ENCODE measurements at places on chromosomes 1 and 21. TPM values are rescaled to one million over a fixed set of nuclear protein-coding genes. Genes with fewer than 3 reads are reported as not detected.

Gene LHX4
- not detected for total RNA-seq

Gene AKR7A3
- total RNA-seq: 1.9 TPM

DNA sequence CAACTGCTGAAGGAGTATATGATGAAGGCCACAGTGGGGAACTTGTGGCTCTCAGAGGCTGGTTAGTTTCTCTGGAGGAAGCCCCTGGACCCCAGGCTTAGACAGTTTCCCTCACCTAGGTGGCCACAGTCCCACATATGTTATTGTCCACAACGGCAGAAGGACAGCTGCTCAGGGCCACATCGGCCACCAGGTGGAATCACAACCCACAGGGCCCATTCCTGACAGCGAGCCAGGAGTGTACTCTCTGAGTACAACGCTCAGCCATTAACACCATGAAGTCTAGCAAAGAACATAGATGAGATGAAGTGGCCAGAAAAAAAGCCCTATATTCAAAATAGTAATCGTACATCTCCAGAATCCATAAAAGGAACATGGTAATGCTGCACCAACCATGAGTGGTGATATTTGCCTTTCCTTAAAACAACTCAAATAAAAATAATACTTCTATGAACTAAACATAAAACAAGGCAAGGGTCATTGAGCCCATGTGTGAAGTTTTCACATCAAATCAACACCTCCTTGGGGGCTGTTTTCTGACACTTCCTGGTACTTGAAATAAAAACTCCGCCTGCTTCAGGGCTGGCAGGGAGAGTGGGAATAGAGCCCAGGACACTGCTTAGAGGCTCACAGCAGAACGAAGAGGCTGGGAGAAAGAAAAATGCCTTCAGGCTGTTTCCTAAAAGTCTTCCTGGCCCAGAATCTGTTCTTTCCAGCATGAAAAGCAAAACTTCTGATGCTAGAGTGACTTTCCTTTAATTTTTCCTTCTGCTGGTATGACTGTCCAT is 383.3 kb downstream of the HHAT start:
- H3K27ac ChIP-seq: no peak overlapping the region
- peak; percentile 16 for DNase-seq
- H3K27me3 ChIP-seq: no peaks in the 10 kb centered on the region

- no peaks in the 10 kb centered on the region for H3K4me1 ChIP-seq
- no peaks in the 10 kb centered on the region for H3K27me3 ChIP-seq
- H3K36me3 ChIP-seq: no peaks in the 10 kb centered on the region
- no peak for DNase-seq
- H3K27ac ChIP-seq: no peak overlapping the region
Measured at GRCh38 chr1:92583821-92584760, 97.4 kb upstream of the GFI1 start.

- DNase-seq: no peak
- H3K36me3 ChIP-seq: no peaks in the 10 kb centered on the region
- no peak overlapping the region for H3K27ac ChIP-seq
Measured at GRCh38 chr1:20682571-20683236, 21.5 kb upstream of the DDOST start.

GRCh38 chr1:3501856-3502640 is 47.6 kb downstream of the ARHGEF16 start:
- no peaks in the 10 kb centered on the region for H3K36me3 ChIP-seq
- H3K4me3 ChIP-seq: no peak overlapping the region
- H3K4me1 ChIP-seq: peaks cover 14% of the 10 kb centered on the region
- no peak overlapping the region for H3K27ac ChIP-seq
- H3K27me3 ChIP-seq: no peaks in the 10 kb centered on the region

GRCh38 chr1:210361665-210362064 is 33.0 kb downstream of the HHAT start:
- no peak for DNase-seq
- no peak overlapping the region for H3K27ac ChIP-seq
- peaks cover 27% of the 10 kb centered on the region for H3K4me1 ChIP-seq
- H3K27me3 ChIP-seq: no peaks in the 10 kb centered on the region
- no peaks in the 10 kb centered on the region for H3K36me3 ChIP-seq

GRCh38 chr21:33067043-33067442 is 2.9 kb upstream of the OLIG1 start:
- H3K4me1 ChIP-seq: peaks cover 7% of the 10 kb centered on the region
- H3K27ac ChIP-seq: no peak overlapping the region
- DNase-seq: no peak
- no peak overlapping the region for H3K4me3 ChIP-seq
- H3K36me3 ChIP-seq: no peaks in the 10 kb centered on the region

- H3K36me3 ChIP-seq: peaks cover 13% of the 10 kb centered on the region
- no peak overlapping the region for H3K27ac ChIP-seq
- H3K4me1 ChIP-seq: no peaks in the 10 kb centered on the region
- H3K27me3 ChIP-seq: no peaks in the 10 kb centered on the region
Measured at GRCh38 chr21:41832596-41833496, 46.3 kb downstream of the PRDM15 start.

DNA sequence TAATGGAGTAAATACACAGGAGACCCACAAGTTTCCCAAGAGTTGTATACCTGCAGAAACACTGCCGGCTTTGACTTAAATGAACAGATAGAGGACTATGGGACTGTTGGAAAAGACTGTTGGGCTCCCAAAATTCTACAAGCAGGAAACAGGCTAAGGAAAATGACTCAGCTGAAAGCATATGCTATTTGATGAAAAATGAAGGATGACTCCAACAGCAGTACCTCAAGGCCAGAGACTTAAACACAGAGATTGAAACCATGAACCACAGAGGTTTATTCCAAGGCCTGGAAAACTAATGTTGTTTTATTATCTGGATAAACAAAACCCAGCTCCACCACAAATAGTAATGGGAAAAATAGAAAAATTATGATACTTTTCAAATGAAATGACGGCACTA is 187.7 kb downstream of the TNFSF18 start:
- H3K27me3 ChIP-seq: no peaks in the 10 kb centered on the region
- no peak for DNase-seq
- no peaks in the 10 kb centered on the region for H3K36me3 ChIP-seq

DNA sequence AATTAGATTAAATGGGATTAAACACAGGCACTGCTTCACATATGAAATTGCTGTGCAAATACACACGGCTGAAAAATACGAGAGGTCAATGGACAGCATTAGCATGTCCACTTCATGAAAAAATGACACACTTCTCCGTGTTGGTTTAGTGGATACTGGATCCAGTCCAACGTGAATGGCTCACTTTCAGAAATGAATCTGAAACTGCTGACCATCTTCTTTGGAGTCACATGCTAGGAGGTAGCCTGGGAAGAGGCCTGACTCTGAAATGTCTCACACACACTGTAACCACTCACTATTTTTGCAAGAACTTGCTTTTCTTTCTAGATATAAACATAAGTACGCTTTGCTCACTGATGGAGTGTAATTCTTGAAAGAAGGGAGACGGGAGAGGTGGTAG is 127.3 kb downstream of the HLCS start:
- peaks cover 12% of the 10 kb centered on the region for H3K4me1 ChIP-seq
- H3K27ac ChIP-seq: no peak overlapping the region
- no peak overlapping the region for H3K4me3 ChIP-seq
- H3K27me3 ChIP-seq: no peaks in the 10 kb centered on the region
- no peaks in the 10 kb centered on the region for H3K36me3 ChIP-seq

- H3K27me3 ChIP-seq: no peaks in the 10 kb centered on the region
- DNase-seq: peak; percentile 50
- H3K4me3 ChIP-seq: no peak overlapping the region
- H3K27ac ChIP-seq: peak overlapping the region; percentile 67
Measured at GRCh38 chr1:109570414-109570813, 22.0 kb downstream of the GNAI3 start.

DNA sequence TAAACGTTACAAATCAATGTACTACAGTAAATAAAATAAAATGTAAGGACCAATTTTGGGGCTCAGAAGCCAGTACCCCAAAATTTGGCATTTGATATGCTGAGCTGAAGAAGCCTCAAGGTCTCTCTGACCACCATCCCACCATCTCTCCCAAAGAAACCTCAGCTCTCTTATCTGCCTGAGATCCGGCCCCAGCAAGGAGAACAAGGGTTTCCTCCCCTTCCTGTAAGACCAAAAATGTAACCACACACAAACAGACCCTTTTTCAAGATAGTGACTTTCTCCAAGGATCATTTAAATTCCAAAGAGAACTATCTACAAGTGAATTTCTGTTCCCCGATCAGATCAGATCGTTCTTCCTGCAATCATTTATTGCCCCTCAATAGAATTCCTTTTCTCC is 68.1 kb upstream of the SLC45A1 start:
- peaks cover 18% of the 10 kb centered on the region for H3K4me1 ChIP-seq
- no peak overlapping the region for H3K27ac ChIP-seq
- H3K36me3 ChIP-seq: no peaks in the 10 kb centered on the region
- DNase-seq: no peak
- H3K27me3 ChIP-seq: no peaks in the 10 kb centered on the region

- no peak overlapping the region for H3K4me3 ChIP-seq
- H3K27me3 ChIP-seq: no peaks in the 10 kb centered on the region
- DNase-seq: no peak
- H3K27ac ChIP-seq: no peak overlapping the region
- H3K4me1 ChIP-seq: no peaks in the 10 kb centered on the region
Measured at GRCh38 chr21:25326181-25326580, 281.1 kb downstream of the MRPL39 start.

DNA sequence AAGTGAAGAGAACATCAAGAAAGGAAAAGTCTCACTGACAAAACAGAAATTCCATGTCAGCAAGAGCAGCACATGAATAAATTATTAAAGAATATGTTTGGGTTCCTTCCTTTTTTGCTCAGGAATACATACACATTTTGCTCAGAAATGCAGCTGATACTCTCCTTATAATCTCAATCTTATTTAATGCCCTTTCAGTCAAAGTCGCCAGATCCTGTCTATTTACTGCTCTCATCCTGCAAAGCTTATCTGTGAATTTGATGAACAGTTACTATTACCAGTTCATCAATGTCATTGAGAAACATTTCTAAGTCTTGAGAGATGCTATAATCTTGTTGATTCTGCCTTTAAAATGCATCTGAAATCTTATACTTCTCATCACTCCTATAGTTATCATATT is 543.1 kb upstream of the ZRANB2 start:
- no peak for DNase-seq
- no peak overlapping the region for H3K4me3 ChIP-seq
- no peak overlapping the region for H3K27ac ChIP-seq
- H3K27me3 ChIP-seq: no peaks in the 10 kb centered on the region
- H3K36me3 ChIP-seq: no peaks in the 10 kb centered on the region

Measured in thyroid gland (tissue), 4 donors.